NCI-H1105 (cell line): ENCODE measurements at places on chromosomes 3 and 15.
A peak's percentile ranks its signal among the peaks of the same experiment; 100 is the strongest.

- DNase-seq: no peak
Observed at GRCh38 chr3:193396451-193397244, 18.1 kb upstream of the ATP13A5 start.

GRCh38 chr3:167978486-167978885, 117.2 kb downstream of the GOLIM4 start:
- DNase-seq: no peak

GRCh38 chr3:23805633-23806533, at the start of gene UBE2E1:
UBE2E1 (plus strand) TSS chr3:23805955; CDS start chr3:23807270, 1,315 bp downstream.
- DNase-seq: no peak

DNA sequence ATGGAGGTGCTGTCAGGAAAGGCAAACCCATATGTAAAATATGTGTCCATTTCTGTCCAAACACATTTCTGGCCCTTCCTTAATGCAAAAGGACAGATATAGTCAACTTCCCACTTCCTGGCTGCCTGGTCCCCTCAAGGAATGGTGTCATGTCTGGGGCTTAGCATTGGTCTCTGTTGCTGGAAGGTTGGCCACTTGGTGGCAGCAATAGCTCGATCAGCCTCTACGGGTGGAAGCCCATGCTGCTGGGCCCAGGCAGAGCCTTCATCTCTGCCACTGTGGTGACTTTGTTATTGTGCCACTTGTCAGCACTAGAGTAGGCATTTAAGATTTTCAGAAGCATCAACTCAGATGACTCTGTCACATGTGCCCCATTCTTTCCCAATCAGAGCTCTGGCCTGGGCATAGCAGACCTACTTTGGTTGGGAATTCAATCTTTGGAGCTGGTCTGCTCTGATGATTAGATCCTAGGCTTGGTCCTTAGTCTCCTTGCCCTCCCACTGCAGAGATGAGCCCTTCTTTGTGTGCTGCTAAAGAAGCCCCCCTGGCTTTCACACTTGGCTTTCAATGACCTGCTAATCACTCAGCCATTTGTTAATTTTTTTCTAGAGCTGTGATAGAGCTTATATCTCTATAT, 51.0 kb upstream of the SPSB4 start:
- DNase-seq: peak; percentile 46

GRCh38 chr3:134511500-134511899, 25.6 kb downstream of the CEP63 start:
- no peak for DNase-seq

GRCh38 chr3:193573403-193574191, 18.9 kb upstream of the ATP13A4 start:
- DNase-seq: no peak

GRCh38 chr3:76365275-76365674, 579.9 kb upstream of the ZNF717 start:
- no peak for DNase-seq

GRCh38 chr3:136937851-136938250, 19.9 kb upstream of the IL20RB start:
- no peak for DNase-seq

DNA sequence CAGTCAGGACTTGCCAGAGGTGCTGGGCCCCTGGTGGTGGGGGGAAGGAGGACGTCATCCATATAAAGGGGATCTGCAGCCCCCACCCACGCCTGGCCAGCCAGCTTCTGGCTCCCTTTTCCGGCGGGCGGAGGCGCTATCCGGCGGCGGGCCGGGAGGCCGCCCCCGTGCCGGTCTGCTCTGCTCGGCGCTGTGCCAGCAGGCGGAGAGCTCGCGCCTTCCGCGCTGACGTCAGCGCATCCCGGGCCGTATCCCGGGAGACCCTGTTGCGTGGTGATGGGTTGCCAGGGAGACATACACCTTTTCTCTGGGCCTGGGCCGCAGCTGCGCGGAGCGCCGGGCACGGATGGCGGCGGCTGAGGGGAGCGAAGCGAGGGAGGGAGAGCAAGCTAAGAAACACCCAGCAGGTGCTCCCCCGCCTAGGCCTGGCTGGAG, 1.1 kb downstream of the FAM131A start:
- peak; percentile 98 for DNase-seq

GRCh38 chr3:43345877-43346276, 59.5 kb downstream of the SNRK start:
- no peak for DNase-seq

GRCh38 chr3:14300721-14301399, 101.5 kb upstream of the SLC6A6 start:
- DNase-seq: no peak
